ENCODE measurements at places on chromosomes 4 and X.

DNA sequence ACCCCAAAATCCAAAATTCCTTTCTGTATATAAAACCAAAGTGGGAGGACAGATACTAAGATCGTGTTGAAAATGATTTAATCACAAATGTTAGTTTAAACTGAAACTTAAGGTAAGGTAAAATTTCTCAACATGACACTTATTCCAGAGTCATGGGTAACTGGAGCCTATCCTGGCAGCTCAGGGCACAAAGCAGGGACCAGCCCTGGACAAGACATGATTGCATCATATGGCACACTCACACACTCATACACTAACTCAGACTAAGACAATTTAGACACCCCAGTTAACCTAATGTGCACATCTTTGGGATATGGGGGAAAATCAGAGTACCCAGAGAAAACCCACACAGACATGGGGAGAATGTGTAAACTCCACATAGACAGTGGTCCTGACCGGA lies 244.1 kb upstream of the TEX13A start:
- DNase-seq = no peak

- DNase-seq = no peak
Observed at GRCh38 chr4:77473509-77473908, 132.1 kb upstream of the CXCL13 start.

DNA sequence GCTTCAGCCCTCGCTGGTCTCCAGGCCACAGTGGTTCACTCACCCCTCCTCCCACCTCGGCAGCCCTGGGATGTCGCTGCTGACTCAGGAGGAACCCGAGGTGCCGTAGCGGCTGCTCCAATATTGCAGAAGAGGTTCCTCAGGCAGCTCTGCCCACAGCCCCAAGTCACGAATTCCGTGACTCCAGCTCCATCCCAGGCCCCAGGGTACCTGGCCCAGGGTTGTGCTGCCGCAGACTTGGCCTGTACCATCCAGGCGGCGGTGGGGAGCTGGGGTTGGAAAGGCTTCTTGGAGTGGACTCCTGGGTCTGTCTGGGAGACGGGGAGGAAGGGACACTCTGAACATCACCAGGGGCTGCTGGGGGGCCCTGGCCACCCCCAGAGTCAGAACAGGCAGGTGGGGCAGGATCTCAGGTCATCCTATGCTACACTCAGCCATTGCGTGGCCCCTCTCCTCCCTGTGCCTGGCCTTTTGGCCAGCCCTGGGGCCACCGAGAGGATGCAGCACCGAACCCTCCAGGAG lies 728 bp upstream of the HGFAC start:
- DNase-seq = no peak

GRCh38 chr4:80489798-80490197 lies 154.3 kb downstream of the CFAP299 start:
- no peak for DNase-seq

- DNase-seq = no peak
Observed at GRCh38 chrX:148498067-148498466, 2.4 kb upstream of the AFF2 start.

DNA sequence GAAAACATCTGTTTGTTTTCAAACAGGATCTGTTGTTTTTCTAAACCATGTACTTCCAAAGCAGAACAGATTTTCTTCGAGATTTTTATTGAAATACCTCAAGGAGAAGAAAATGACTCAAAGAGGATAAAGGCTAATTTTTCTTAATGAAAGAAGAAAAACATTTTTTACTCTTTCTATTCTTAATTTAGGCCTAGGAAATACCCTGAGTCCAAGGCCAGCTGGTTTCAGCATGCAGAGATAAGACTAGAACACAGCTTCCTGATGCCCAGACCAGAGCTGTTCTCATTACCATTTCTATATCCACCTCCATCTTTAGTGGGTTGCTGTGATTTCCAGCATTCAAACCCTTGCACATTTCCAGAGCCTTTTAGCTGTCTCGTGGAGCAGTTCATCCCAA lies 18.3 kb downstream of the GAB1 start:
- DNase-seq = no peak

- DNase-seq = no peak
Observed at GRCh38 chr4:19399001-19399400, 852.7 kb upstream of the SLIT2 start.

GRCh38 chrX:124028182-124028581 lies 66.7 kb downstream of the STAG2 start:
- DNase-seq = no peak

All from hypothalamus (tissue), 51 donors.